ENCODE measurements at places on chromosomes 3 and 15. TPM values are rescaled to one million over a fixed set of nuclear protein-coding genes. Genes with fewer than 3 reads are reported as not detected.

DNA sequence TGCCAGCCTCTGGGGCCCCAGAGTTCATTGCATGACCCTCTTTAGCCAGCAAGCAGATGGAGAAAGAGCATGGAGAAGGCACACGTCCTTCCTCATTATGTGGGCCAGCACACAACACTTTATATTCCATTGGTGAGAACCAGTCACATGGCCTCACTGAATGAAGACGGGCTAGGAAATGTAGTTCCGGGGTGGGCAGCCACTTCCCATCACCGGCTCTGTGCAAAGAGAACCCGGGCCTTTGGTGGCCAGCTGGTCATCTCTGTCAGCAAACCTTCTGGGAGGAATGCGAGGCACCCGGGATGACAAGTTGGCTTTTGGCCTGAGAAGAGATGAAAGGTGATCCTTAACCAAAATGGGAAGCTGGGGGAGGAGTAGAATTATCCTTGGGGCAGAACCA, 90.2 kb upstream of the VGLL4 start:
- DNase-seq = no peak
- H3K27ac ChIP-seq = no peak overlapping the region
- H3K4me3 ChIP-seq = no peak overlapping the region
- no peaks in the 10 kb centered on the region for H3K27me3 ChIP-seq

DNA sequence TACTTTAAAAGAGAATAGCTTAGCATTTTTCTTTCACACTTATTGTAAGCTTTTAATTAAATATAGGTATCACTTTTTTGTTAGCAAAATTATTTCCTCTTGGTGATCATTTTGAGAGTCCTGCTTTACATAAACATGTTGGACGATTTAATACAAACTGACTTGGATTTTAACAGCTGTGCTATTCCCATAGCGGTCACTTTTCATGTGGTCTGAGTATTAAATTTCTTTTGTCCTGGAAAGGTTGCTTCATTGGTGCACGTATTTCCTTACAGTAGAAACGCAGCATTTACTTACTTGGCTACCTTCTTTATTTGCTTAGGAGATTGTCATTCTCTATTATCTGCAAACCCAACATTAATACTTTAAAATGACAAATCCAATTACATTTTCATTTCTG, 109.4 kb downstream of the ATG7 start:
- H3K4me1 ChIP-seq = no peaks in the 10 kb centered on the region
- no peak overlapping the region for H3K27ac ChIP-seq

The PRR20G gene
- total RNA-seq = not detected

The ANKRD63 gene
- total RNA-seq = 0.35 TPM

The C3orf85 gene
- total RNA-seq = not detected
